Inflammatory macrophage treated with lipopolysaccharide for 1 hour (primary cell): ENCODE measurements at places on chromosomes 4 and X.
A peak's percentile ranks its signal among the peaks of the same experiment; 100 is the strongest.

- DNase-seq: no peak
Observed at GRCh38 chr4:182415116-182415515, 171.9 kb downstream of the TENM3 start.

DNA sequence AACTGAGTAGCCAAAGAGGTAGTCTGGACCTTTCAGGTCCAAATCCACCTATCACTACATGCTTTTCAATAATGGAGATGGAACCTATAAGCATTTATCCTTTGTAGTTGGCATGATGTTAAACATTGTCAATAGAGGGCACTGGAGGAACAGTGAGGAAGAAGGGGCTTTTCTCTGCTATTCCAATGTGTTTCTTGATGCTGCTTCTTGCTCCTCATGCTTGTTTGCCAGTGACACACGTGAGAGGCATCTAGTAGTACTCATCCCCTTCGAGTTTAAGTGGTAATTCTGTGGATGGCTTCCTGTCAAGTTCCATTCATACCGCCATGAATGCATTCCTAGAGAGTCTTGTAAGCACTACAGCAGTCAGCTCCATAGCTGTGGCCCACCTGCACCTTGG, 84.0 kb downstream of the NAA11 start:
- no peak for DNase-seq

DNA sequence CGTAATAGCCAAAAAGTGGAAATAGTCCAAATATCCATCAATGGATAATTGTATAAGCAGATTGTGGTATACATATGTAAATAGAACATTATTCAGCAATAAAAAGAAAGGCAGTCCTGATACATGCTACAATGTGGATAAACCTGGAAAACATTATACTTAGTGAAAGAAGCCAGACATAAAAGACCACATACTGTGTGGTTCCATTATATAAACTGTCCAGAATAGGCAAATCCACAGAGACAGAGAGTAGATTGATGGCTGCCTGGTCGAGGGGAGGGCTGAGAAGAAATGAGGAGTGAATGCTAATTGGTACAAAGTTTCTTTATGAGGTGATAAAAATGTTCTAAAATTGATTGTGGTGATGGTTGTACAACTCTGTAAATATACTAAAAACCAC, 397.4 kb upstream of the RPS6KA3 start:
- no peak for DNase-seq

DNA sequence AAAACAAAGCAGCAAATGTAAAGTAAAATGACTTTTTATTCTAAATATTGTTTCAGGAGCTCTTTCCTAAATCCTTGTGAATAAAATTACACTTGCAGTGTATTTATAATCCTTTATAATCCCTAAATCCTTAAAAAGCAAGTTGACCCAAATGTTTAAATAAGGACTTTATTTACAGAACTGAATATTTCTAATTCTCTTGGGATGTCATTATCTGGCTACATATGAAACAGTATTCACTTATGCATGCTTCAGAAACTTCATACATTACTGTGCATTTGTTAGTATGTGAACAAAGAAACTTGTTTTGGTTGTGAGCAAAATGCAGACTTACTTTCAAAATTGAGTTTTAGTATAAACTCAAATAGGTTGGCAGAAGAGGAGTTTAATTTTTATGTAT, 49.2 kb downstream of the PTTG2 start:
- DNase-seq: no peak

GRCh38 chrX:150360331-150360730, 2.8 kb upstream of the MAMLD1 start:
- DNase-seq: no peak

DNA sequence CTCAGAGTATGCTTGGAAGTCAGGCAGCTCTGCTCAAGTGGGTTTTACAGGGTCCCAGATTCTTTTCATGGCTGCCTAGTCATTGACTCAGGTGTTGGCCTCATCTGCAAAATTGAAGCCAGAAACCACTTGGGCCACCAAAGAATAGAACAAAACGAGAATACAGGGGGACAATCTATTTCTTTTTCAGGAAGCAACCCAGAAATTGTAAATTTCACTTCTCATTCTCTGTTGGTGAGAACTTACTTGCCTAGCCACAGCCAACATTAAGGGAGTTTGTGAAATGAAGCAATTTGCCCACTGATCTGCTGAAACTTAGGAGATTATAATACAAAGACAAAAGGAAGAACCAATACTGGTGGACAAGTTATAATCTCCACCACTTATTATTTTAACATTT, 8.6 kb upstream of the TKTL2 start:
- peak; percentile 65 for DNase-seq

DNA sequence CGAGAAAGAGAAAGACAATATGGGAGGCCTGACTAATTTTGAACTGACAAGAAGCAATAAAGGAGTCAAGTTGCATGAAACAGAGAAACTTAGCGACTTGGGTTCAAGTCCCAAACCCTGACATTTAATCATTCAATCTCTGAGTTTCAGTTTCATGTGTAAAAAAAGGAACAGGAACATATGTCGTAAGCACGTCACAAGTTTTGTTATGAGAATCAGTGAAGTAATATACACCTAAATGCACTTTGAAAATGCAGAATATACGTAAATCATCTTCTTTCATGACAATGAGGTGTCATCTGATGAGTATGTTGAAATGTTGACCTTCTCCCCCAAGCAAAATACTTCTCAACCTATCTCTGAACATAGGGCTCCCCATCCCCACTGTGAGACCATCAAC, 10.4 kb downstream of the ACOT9 start:
- peak; percentile 84 for DNase-seq

- no peak for DNase-seq
Observed at GRCh38 chr4:184100297-184100885, 117.3 kb downstream of the ENPP6 start.

GRCh38 chr4:47462799-47463234, 685 bp downstream of the COMMD8 start:
- DNase-seq: no peak

DNA sequence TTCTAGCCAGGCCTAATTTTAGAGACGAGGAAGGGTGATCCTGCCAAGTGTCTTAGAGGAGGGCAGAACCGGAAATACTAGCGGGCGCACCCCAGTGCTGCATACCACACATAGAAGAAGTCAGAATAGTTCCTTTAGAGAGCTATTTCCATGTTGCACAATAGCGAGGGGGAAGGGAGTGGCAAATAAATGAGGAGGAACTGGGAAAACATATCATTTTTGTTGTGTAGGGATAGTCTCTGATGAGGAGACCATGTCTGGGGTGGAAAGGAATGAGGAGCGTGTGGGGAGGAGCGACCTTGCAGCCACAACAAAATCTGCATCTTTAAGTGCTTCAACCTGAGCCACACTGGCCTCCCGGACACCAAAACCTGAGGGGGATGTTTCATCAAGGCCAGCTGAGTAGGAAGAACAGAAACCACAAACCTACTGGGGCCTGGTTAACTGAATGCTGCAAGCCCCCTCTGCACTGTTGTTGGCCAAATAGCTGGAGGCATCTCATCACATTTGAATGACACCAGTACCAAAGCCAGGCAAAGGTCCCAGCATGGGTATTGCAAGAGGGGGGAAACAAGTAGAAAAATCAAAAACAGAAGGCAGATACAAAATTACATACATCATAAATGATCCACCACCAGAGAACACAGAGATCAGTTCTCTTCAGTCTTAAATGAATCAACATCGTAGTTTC, 26.7 kb upstream of the C1QTNF7 start:
- DNase-seq: peak; percentile 69

DNA sequence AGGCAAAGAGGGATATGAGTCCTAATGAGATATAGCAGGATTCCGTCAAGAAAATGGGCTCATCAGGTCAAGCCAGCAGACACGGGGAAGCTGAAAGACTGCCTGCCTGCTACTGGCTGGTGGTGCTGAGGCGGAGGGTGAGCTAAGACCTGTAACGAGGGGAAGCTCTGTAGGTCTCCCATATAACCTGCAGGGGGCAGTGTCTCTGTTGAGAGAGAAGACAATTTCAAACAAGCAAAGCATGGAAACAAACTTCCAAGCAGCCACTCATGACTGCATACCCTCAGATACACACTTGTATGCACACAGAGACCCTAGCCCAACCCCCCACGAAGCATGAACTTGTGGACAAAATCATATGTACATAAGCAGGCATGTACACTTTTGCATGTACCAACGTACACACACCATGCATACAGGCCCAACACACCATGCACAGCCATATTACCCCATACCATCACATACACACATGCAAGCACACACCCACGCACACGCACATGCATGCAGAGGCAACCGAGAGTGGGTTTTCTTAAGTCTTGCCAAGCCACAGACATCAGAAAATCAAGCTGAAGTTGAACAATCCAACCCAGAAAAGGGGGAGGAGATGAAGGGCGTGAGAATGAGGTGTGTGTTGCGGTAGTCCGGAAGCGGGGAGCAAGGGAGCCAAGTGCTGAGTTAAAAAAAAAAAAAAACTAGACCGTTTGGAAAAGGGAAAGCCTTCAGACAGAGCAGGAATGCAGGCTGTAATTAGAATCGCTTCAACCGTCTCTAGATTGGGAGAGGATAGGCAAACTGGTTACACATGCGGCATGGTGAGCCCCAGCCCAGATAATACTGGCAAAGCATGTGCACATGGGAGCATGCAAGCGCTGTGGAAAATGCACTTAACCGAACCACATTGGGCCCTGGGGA, 71.0 kb downstream of the PJA1 start:
- DNase-seq: peak; percentile 61

DNA sequence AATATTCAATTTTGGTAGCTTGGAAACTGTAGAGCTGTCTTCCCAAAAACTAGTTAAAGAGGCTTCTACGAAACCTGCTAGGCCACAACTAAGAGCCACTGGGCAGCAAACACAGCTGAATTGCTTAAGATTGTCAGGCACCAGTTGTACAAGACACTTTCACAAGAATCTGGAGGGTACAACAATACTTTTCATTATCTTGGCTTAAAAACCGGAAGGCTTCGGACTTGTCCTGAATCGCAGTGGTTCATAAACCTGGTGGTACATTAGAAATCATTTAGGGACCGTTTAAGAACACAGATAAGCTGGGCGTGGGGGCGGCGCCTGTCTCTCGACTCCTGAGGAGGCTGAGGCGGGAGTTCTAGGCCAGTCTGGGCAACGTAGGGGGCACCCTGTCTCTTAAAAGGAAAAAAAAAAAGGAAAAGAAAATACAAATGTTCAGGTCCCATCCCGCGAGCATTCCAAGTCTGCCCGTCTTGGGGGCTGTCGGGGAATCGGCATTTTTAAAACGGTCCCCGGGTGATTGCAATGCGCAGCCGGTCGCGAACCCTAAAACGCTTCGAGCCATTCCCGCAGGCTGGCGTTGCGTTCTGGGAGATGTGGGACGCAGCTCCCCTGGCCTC, 763 bp downstream of the PYURF start:
- DNase-seq: peak; percentile 37

- peak; percentile 76 for DNase-seq
Observed at GRCh38 chrX:150203248-150203645, 159.9 kb upstream of the MAMLD1 start.

DNA sequence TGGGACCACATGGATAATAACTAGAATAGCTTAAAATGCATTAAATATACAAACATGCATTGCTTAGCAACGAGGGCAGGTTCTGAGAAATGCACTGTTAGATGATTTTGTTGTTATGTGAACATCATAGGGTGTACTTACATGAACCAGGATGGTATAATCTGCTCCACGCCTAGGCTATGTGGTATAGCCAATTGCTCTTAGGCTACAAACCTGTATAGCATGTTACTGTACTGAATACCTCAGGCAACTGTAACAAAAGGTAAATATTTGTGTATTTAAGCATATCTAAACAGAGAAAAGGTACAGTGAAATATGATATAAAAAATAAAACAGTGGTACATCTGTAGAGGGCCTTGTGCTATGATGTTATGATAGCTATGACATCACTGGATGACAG, 169.2 kb upstream of the IL15 start:
- no peak for DNase-seq

GRCh38 chr4:138761638-138762220, 253.9 kb upstream of the NOCT start:
- no peak for DNase-seq

- DNase-seq: no peak
Observed at GRCh38 chrX:8939322-8939721, 94.6 kb downstream of the FAM9B start.

GRCh38 chr4:134632056-134632455, 430.5 kb upstream of the PABPC4L start:
- DNase-seq: no peak

DNA sequence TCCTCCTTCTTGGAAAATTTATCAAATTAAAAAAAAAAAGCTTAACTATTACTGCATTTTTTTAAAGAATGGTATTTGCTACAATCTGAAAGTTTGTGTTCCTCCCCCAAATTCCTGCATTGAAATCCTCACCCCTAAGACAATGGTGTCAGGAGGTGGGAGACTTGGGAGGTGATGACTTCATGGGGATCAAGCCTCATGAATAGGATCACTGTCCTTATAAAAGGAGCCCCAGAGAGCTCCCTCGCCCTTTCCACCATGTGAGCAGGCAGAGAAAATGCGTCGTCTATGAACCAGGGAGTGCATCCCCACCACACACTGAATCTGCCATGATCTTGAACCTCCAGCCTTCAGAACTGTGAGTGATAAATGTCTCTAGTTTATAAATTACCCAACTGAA, 38.0 kb downstream of the DHRSX start:
- no peak for DNase-seq

GRCh38 chrX:72016881-72017783, 106.5 kb downstream of the NHSL2 start:
- DNase-seq: no peak

DNA sequence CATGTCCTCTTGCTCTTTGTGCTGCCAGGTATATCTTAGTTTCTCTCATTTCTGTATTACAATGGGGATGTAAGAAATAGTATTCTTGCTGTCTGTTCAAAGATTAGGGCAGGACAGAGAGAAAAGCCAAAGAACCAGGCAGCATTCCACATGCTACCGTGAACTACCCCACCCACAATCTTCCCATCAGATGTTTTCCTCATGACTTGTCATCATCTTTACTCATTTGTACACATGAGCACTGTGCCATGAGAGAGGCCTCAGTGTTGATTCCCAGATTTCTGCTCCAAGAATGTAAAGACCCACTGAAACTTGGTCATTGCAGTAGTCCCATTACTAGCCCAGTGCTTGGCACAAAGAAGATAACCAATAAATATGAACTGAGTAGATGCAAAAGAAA, 354.6 kb upstream of the RASGEF1B start:
- DNase-seq: peak; percentile 56

GRCh38 chr4:56314207-56314915, 72.9 kb downstream of the AASDH start:
- no peak for DNase-seq

DNA sequence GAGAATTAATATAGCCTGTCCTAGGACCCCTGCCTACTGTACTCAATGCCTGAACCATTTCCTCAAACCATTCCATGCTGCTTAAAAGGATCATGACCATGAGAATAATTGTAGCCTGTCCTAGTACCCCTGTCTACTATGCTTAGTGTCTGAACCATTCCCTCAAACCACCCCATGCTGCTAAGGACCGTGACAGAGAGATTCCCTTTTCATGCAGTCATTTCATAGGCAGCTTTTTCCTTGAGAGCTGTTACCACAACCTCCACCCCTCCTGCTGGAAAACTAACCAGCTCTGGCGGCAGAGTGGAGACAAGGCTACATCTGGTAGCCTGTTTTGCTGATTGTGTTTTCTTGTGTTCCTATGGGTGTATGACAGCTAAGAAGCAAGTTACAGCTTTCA, 174.9 kb upstream of the SMARCAD1 start:
- DNase-seq: no peak

- DNase-seq: no peak
Observed at GRCh38 chr4:112029771-112030171, 115.5 kb upstream of the FAM241A start.
